Renal pelvis (tissue), 12 donors: ENCODE measurements at places on chromosomes 4 and X.
A peak's percentile ranks its signal among the peaks of the same experiment; 100 is the strongest.

DNA sequence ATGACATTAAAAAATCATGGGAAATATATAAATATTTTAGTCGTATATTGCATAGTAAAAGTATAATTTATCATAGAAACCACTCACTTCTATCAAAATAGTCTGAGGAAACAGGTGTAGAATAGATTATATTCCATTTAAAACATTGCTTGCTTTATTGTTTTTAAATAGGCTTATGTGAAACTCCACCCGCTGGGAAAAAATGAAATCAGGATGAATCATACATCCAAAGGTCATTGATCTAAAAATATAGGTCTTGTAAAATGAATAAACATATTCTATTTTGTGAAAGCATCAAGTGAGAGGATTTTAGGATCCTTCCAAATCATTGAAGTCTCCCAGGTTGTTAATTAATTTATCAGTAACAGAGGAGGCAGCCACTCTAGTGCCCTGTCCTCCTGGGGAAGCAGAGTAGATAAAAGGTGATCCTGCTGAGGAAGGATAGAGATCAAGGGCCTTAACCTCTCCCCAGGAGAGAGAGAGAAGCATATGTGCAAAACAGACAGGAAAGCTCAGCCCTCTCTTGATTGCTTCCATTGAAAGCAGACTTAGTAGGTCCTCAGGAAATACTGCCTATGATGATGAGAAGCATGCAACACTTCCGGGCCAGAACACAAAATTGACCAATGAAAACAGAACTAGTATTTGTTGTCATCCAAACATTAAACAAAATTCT is 96.8 kb upstream of the MAP9 start:
- DNase-seq = no peak

- DNase-seq = no peak
Observed at GRCh38 chr4:74292111-74292870, 16.0 kb upstream of the EPGN start.

- DNase-seq = peak; percentile 11
Observed at GRCh38 chr4:23818097-23818885, 71.6 kb downstream of the PPARGC1A start.

- DNase-seq = no peak
Observed at GRCh38 chr4:147289181-147289580, 191.7 kb upstream of the EDNRA start.
